Stimulated activated CD4-positive, alpha-beta T cell treated with anti-CD3 and anti-CD28 coated beads, Interleukin-15, amount 100 ng/mL, for 24 hours (primary cell): ENCODE measurements at places on chromosomes 2 and 18.

GRCh38 chr18:12657684-12658425, at the start of gene SPIRE1:
Gene SPIRE1 (minus strand): TSS chr18:12658107. CDS start chr18:12657866, 241 bp downstream.
- DNase-seq = peak; percentile 55

DNA sequence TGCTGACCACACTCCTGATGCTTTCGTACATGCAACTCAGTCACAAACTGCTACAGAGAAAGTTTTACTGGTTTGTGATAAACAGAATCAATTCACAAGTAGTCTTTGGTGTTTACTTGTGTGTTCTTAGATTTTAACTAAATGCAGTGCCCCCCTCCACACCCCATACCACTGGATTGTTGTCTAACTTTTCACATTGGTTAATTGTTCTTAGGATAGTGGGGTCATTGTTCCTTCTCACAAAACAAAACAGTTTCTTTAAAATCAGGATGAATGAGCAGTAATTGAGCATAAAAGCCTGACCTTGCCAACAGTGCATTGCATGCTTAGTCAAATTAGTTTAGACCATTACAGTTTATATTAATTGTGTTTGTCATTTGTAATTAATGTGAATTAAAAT, 14.1 kb upstream of the PNPT1 start:
- DNase-seq = no peak

- DNase-seq = no peak
These were observed 356.3 kb upstream of the PKDCC start for GRCh38 chr2:41691561-41691960.

DNA sequence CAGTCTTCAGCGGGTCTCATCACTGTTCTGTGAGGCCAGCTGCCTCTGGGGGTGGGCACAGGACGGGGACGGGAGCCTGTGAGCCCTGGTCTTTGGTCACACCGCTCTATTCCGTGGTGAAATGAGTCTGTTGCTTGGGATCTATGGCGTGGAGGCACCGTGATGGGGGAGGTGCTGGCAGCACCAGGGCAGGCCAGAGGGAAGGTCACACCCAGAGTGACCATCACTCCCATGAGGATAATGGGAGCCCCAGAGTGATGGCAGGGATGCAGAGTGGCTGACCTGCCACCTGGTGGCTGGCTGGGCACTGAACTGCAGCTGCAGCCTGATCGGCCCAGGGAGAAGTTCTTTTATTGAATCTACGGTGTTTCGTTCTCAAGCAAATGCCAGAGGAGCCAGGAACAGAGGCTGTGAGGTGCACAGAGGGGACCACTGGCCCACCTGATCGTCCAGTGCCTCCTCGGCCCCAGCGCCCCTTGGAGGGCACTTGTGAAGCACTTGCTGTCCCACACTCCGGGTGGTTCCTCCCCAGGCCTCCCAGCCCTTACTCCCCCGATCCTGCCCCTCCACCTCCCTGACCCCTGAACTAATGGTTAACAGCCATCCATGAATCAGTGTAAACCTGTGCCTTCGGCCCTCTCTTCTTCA, 17.9 kb downstream of the KCNIP3 start:
- no peak for DNase-seq

- no peak for DNase-seq
These were observed 204.8 kb downstream of the RBM43 start for GRCh38 chr2:151056870-151057269.

DNA sequence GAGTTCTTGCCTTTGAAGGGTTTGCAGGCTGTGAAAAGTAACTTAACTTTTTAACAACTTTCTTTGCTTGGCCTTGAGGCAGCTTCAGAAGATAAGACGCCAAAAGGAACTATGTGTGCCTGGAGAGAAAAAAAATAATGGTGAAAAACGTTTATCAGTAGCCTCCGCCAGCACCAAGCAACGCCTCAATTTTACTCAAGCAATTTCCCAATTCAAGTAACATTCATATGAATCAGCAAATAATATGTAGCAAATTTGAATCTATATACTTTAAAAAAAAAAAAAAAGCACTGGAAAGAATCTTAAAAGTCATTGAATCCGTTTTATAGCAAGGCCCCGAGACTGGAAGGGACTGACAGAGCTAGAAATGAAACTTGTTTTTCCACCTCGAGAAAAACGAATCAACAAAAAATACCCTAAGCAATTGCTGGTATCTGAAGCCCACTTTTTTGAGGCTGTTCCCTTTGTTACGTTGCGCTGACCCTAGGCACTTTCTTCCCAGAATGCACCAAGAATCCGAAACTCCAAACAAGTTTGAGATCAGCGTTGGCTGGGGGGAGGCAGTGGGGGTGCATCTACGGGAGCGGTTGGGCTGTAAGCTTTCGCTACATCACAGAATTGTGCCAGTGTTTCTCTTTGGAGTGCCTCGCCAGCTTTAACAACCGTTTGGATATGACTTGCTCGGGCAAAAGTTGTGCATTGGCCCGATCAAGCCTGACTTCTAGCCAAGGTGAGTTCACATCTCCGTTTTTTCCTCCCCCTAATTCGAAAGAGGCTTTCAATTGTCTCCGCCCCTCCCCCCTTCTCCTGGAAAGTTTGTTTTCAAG, 2.7 kb upstream of the TGIF1 start:
- DNase-seq = no peak

- no peak for DNase-seq
These were observed 1.7 kb downstream of the FHL2 start for GRCh38 chr2:105397025-105397722.

DNA sequence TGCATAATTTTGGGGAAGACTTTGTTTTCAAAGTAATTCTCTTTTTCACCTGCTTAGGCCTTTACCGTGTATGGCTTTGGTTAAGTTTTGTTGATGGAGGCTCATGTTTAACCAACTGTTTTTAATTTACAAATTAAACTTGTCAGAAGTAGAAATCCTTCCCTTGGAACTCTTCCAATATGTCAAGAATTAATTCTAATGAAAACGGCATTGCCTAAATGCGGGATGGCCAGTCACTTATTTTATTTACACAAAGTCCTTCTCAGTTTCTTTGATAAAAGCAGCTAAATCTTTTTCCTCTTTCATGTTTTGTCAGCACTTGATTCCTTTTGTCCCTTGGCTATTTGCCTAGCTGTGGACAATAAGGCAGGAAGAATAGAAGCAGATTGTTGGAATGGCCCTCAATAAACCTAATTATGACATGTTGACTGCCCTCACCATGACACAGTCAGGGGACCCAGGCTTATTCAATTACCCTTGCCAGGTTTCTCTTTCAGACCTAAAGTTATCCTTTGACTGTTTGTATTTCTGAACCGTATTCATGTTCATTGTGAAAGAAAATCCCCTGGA, 26.3 kb downstream of the PAX3 start:
- DNase-seq = no peak

DNA sequence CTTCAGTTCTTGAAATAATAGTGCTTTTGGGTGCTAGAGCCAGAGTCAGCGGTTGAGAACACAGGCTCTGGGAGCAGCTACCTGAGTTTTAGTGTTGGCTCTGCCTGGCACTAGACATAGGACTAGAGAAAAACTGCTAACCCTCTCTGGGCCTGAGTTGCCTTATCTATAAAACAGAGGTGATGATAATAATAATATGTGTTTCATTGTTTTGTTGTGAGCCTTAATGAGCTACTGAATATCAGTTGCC, 391.7 kb downstream of the PTPRM start:
- DNase-seq = no peak
